T47D (cell line): ENCODE measurements at places on chromosomes 3 and 15.

GRCh38 chr3:116007000-116007399, 383.7 kb downstream of the GAP43 start:
- no peak for DNase-seq

DNA sequence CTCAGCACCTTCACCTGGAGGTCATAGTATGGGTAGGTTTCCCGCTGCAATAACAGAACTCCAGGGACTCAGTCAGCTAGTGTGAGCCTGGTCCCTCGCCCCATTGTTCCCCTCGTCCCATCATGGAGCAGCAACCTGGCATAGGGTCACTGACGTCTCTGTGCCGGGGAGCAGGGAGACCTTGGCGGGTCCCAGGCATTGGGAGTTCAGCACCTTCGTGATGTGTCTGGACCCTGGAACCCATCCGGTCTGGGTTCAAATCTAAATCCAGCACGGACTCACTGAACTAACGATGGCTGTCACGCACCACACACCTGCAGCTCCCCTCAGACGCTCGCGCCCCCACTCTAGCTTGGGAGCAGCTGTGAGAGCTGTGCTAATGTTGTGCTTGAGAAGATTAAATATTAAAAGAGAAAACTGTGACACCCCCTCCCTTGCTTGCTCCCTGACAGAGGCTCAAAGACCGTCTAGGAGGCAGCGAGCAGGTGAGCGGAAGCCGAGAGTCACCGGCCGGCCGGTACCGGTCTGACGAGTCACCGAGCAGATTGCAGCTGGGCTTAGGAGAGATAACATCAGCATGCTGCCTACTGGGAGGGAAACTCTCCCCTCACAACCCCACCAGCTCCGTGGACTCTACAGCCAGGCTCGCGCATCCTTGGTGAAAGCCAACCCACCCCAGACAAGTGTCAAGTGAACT, 742 bp downstream of the PLA2G4F start:
- DNase-seq = peak; percentile 74

DNA sequence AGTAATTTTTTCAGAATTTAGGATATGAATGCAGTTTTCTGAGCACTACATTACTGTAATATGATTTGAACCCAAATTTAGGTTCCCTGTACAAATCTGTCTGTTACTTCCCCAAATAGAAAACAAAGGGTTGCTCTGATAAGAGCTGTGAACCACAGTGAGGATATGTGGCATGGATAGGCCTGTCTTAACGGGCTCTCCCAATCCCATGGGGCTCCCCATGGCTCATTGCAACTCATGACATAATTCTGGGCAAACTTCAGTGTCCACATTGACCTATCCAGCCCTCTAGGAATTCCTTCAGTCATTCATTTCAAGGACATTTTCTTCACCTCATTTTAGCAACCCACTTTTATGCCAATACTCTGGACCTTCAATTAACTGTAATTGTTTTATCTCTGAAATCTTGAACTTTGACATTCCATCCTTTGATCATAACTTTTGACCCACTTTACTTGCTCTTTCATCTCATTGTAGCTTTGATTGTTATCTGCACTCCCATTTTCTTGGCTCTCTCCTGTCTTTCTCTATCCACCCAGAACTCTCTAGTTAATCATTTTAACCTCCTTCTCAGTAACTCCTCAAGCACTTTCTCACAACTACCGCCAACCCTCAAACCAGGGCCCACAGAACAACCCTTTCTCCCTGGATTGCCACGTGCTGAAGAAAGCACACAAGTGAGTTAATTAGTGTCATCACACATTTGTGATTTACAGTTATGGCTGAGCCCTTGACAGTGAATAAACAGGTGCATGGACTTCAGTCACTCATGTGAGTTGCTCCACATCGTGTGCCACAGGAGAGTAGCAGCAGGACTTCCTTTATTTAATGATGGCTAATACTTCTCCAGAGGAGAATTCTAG, 94.9 kb upstream of the AADACL2 start:
- no peak for DNase-seq

DNA sequence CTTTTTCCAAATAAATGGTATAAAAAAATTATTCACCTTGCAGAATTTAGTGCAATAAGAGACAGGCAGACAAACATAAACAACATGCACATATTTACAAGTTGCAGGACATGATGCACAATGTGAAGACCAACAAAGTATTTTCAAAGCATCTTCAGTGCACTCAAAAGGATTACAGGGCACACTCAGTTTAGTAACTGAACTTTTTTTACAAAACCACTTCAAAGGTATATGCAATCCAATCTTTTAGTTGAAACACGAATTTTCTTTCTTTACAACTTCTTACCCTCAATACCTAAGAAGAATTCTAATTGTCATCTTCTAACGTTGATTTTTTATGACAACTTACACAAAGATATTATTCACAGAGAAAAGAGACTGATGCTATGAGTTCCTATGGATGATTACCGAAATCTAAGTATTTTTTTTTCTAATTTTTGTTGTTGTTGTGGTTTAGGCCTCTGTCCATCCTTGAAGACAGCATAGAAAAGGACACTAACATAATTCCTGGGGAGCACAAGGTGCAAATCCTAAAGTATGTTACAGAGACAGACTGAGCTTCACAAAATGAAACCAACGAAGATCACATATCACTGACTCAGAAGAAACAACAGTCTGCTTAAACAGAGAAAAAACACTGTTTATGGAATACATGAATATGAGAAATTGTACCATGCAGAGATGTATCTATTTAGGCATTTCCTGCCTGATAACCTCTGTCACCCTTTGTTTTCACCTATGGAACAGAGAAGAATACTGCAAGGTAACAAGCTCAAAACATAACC, 50.3 kb downstream of the ZMAT3 start:
- DNase-seq = no peak

GRCh38 chr3:53104762-53105161, 25.5 kb downstream of the RFT1 start:
- no peak for DNase-seq

- no peak for DNase-seq
Measured at GRCh38 chr3:73365756-73366397, 258.9 kb downstream of the PDZRN3 start.

DNA sequence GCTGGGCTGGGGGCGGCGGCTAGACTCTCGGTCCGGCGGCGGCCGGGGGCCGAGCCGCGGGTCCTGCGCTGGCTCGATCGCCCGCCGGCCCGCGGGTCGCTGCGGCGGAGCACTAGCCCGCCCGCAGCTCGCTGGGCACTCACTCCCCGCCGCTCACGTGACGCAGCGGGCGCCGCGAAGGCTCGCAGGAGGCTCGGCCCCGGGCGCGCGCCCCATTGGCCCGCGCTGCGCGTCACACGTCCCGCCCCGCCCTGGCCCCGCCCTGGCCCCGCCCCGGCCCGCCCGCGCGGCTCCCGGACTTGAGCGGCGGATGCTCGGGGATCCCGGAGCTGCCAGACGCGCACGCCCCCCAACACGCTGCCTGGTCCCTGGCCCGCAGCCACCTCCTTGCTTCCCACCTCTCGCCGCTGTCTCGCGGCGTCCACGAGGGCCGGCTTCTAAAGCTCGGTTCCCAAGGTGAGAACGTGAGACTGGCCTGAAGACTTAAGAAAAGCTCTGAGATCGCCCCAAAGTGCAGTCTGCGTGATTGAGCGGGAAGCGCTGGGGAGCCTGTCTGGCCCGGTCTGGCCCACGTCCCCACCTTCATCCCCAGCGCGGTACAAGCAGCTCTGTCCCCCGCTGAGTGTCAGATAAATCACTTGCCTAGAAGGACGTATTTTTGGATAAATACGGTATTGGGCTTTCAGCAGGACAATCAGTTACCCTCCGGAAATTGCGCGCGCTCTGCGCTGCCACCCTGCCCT, at the start of gene KLF15:
TSS of gene KLF15 (minus strand) at position 114 of the 743 bp plus-strand sequence. CDS start 4,486 bp downstream, outside the sequence.
- DNase-seq = peak; percentile 87

DNA sequence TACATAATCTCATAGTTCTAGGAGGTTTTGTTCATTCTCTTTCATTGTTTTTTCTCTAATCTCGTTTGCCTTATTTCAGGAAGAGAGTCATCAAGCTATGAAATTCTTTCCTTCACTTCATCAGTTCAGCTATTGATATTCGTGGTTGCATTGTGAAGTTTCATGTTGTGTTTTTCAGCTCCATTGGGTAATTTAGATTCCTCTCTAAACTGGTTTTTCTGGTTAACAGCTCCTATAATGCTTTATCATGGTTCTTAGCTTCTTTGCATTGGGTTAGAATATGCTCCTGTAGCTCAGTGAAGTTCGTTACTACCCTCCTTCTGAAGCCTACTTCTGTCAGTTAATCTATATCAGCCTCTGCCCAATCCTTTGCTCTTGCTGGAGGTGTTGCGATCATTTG, 69.4 kb upstream of the CD96 start:
- no peak for DNase-seq

- DNase-seq = no peak
Measured at GRCh38 chr3:122322095-122323075, 2.7 kb upstream of the CSTA start.

DNA sequence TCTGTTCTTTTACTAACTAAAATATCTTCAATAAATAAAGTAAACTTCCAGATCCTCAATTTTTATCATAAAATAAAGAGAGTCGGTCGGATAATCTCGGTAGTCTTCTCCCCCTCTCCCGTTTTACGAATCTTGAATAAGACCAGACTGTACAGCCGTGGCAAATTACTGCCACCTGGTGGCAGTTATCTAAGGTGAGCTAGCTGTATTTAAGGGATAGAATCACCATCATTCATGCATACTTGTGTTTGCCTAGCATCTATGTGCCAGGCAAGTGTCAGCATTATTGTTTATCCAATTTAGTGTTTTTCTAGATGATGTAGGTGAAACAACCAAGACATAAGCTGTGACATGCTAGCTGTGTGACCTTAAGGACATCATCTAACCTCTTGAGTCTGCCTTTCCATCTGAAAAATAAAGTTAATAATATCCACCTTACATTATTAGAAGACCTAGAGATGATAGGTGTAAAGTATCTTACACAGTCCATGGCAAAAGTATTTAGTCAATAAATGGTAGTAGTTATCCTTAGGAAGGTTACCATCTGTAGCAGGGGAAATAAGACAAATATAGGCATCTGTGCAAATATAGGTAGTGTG, 21.3 kb downstream of the DUT start:
- DNase-seq = peak; percentile 30

DNA sequence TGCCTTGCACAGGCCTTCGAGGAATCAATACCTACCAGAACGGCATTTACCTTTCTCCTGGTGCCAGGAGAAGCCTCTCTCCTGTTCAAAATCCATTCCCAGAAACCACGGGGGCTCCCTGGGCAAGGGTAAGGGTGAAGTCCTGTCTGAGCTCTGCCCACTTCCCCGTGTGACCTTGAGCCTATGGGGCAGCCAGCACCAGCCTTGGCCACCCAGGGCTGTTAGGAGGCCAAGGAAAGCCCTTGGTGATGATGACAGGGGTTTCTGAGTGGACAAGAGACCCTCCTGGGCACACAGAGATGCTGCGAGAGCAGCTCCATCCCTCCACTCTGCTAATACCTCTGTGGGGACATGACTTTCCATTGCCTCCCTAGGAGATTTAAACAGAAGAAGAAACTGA, 5.9 kb downstream of the SCN5A start:
- no peak for DNase-seq

GRCh38 chr3:9957214-9957613, 5.0 kb upstream of the PRRT3 start:
- DNase-seq = no peak

DNA sequence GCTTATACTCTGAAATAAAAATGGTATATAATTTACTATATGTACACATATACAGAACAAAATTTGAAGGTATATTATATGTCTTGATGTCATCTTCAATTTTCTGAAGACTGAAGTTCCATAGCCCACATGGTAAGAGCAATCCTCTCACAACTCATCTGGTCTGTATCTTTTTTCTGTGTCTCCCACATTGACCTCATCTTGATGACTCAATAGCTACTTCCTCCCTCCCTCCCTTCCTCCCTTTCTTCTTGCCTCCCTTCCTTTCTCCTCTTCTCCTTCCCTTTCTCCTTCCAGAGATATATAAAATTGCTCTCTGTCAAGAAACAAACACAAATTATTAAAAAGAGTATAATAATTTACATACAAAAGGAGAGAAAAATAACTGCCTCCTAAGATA, 268.5 kb downstream of the SQOR start:
- no peak for DNase-seq

GRCh38 chr3:151282921-151283320, 4.6 kb upstream of the P2RY14 start:
- DNase-seq = peak; percentile 81

DNA sequence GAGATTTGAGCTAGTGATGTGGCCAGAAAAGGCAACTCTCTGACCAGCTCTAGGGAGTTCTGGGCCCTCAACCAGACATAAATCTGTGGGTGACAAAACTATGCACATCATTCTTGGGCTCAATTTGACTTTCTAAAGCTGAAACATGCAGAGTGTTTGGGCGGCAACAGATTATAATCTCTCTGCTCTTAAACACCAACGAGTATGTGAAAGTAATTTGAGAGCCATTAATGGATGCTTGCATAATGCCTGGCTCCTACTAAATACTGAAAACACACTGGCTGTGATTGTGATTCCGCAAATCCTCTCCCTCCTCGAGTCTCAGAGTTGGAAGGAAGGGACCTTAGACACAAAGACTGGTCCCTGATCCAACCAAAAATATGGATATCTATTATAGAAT, 186.7 kb downstream of the UACA start:
- no peak for DNase-seq

DNA sequence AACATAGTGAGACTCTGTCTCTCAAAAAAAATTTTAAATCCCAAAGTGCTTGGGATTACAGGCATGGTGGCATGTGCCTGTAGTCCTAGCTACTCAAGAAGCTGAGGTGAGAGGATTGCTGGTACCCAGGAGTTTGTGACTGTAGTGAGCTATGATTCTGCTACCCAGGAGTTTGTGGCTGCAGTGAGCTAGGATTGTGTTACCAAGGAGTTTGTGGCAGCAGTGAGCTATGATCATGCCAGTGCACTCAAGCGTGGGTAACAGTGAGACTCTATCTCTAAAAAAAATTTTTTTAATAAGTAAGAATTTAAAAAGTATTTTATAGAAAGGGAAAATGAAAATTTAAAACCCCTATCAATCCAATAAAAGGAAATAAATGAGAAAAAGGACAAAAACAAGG, 69.5 kb downstream of the FAIM start:
- no peak for DNase-seq

DNA sequence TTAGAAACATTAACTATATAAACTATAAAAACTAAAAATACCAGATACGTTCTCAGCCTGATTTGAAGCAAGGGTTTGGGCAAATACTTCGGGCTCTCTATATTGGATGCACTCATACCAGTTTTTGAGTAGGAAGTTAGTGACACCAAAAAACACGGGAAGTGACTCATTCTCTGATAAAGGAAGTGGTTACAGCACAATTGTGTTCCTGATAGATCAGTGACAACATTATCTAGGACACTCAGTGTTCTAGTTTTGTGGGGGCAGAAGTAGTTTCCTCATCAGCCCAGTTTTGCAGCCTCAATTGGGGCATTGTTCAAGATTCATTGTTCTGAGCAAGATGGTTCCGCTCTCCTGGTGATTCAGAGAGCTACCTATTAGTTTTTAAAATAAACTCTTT, 469.6 kb upstream of the DPPA4 start:
- no peak for DNase-seq

- DNase-seq = no peak
Measured at GRCh38 chr15:96181873-96182301, 148.6 kb upstream of the NR2F2 start.

GRCh38 chr15:68154923-68155559, 50.1 kb downstream of the CALML4 start:
- DNase-seq = peak; percentile 74
